SK-N-SH treated with all-trans-retinoic acid at 6 μM for 48 hours (cell line): ENCODE measurements at places on chromosomes 13 and 19.

- ATAC-seq = no peak
Observed at GRCh38 chr19:43318796-43319314, 34.6 kb upstream of the CD177 start.

GRCh38 chr19:55340784-55341147 lies 1.1 kb downstream of the KMT5C start:
- no peak for ATAC-seq

DNA sequence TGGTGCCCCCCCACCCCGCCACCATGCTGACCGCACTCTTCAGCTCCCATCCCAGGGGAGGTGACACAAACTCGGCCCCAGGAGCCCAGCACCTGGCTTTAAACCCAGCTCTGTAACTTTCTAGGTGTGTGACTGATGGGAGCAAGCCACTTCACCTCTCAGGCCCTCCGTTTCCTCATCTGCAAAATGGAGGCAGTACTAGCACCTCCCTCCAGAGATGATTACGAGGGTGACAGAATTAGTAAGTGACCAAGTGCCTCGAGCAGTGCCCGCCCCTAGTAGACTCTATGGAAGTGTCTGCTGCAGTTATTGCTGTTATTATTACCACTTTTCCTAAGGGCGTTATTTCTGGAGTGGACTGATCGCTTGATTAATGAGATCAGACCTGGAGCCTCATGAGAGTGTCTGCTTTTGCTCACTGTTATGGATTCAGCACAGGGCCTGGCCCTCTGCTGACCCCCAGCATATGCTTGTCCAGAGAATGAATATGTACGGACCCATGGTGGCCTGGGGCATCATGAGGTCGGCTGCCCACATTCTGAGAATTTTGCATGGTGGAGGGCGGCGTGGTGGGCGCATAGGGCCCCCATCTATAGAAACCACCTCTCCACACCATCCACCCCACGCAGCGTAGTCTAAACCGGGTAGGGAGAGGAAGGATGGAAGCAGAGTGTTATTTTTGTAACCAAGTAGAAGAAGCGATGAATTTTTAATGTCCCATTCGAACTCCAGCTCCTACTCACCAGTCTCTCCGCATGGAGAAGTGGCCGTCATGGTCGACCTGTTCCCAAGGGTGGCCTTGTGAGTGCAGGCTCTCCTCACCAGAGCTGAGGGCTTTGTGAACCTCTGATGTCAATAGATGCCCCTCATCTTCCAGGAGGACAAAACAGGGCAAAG lies 48.2 kb downstream of the CAPN12 start:
- ATAC-seq = no peak

DNA sequence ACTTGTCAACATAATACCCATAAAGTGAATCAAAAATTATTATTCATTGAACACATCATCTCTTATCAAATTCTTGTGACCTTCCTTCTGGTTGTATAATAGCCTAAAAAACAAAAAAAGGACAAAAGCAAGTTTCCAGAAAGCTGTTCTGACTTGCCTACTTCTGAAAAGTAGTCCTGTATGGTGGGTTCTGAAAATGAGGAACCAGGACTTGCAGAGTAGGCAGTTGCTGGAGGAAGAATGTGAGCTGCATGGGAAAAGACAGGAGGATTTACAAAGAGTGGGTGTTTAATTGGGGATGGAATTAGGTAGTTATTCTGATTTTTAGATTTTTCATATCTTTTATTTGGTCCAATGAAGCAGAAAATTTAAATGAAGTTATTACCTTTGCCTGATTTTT lies 56.7 kb downstream of the RCBTB2 start:
- no peak for ATAC-seq

DNA sequence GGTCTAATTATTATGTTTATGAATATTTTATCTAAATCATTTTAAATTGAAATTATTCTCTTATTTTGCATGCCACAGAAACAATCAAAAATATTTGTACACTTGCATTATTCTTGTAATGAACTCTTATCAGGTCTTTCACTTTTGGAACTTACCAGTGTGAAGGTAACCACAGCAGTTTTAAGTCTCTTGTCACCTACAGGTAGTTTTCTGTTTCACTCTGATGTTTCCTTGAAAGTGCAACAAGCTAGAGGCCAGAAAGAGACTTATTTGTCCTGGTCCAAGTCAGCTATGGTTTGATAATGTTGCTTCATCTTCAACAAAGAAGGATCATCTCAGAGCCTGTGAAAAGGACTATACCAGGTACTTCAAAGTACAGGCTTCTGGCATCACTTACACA lies 133.4 kb upstream of the NBEA start:
- ATAC-seq = no peak

- ATAC-seq = peak; percentile 99
Observed at GRCh38 chr19:11324079-11324661, 15.3 kb downstream of the RAB3D start.

- ATAC-seq = no peak
Observed at GRCh38 chr19:3984584-3984907, 717 bp downstream of the EEF2 start.

GRCh38 chr13:103187721-103188156 lies 121.5 kb upstream of the SLC10A2 start:
- no peak for ATAC-seq

- ATAC-seq = peak; percentile 90
Observed at GRCh38 chr19:38862321-38863059, 12.7 kb upstream of the HNRNPL start.

- no peak for ATAC-seq
Observed at GRCh38 chr19:8500158-8500557, 2.3 kb downstream of the PRAM1 start.

DNA sequence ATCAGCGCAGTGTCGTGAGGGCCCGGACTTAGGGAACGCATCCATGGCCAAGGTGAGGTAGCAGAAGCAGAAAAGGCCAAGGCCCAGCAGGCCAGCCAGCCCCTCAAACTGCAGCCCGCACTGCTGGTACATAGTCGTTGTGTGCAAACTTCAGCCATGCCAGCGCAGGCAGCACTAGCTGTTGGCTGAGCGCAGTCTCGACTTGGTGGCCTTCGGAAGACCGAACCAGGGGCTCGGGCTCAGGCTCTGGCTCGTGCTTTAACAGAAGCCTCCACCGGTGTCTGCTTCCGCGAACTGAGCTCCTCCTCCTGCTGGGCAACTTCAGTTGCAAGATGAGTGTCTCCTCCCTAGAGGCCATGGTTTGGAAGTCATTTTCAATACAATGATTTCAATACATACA lies 157.5 kb downstream of the DNAJC15 start:
- ATAC-seq = no peak
